HCEC 1CT (cell line): ENCODE measurements at places on chromosomes 4 and X.

DNA sequence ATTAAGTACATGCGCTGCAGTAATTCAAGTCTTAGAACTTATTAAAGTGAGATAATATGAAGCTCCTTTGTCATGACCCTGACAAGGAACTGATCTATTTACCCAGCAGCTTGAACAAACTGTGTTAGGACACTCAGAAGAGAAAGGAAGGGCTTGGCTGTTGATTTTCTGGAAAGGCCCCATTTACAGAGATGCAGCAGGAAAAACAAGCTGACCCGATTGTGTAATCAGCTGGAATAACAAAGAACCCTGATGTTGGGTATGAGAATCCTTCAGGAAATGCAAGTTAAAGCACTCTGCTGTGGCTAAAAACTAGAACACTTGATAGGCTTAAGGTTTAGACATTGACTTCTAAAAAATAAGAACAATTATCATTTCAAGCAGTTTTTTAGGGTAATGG lies 64.8 kb downstream of the TBC1D9 start:
- no peak for DNase-seq

DNA sequence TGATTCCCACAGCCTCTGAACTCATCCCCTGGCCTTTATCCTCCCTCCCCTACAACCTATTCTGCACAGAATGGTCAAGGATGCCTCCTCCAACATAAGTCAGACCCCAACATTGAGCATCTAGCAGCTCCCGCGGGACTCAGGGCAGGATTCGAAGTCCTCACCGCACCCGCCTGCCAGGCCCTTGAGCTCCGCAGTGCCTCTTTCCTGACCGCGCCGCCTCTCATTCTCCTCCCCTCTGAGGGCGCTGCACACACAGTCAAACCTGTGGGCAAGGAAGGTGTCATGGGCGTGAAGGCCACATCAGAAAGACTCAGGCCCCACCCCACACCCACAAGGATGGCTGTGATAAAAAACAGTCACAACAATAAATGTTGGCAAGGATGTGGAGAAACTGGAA lies 84.1 kb downstream of the CPZ start:
- DNase-seq, result no peak

GRCh38 chr4:102469806-102470205 lies 31.4 kb upstream of the NFKB1 start:
- no peak for DNase-seq

- no peak for DNase-seq
These were observed 1.2 kb downstream of the CXCL2 start for GRCh38 chr4:74097631-74098426.

- DNase-seq, result peak; percentile 23
These were observed 338.5 kb downstream of the SPOCK3 start for GRCh38 chr4:166895771-166896170.

DNA sequence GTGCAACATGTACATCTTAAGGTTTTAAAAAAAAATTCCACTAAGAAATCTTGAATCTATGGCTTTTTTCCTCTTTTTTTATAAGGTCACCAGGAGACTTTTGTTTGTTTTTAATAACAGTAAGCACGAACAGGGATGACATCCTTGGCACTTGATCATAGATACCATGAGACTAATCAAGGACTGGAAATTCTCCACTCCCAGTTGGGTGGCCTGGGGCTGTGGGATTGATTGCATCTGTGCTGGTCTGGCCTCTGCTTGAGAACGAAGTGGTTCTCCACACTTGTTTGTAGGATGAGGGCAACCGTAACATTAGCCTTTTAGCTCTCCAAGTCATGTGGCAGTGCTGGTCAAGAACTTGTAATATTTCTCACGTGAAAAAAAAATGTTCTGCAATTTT lies 35.4 kb downstream of the SNX25 start:
- no peak for DNase-seq

DNA sequence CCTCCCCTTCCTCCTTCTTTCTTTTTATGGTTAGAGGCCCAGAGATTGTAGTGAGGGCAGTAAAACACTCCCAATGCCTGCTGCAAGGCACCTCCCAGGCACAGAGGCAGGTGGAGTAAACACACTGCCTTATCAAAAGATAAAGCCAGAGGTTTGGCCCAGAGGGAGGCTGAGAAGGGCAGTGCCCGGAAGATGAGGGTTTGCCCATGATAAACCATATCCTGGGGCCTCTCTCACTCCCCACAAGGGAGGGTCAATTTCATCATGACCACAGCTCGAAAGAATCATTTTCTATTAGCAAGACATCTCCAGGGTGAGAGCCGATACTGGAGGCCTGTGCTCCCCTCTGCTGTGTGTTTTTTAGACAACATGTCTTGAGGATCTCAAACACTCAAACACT lies 98.5 kb upstream of the FAM9C start:
- no peak for DNase-seq

- no peak for DNase-seq
These were observed 20.5 kb downstream of the RAB40A start for GRCh38 chrX:103498786-103499185.
